ENCODE measurements at places on chromosomes 5 and 9.

DNA sequence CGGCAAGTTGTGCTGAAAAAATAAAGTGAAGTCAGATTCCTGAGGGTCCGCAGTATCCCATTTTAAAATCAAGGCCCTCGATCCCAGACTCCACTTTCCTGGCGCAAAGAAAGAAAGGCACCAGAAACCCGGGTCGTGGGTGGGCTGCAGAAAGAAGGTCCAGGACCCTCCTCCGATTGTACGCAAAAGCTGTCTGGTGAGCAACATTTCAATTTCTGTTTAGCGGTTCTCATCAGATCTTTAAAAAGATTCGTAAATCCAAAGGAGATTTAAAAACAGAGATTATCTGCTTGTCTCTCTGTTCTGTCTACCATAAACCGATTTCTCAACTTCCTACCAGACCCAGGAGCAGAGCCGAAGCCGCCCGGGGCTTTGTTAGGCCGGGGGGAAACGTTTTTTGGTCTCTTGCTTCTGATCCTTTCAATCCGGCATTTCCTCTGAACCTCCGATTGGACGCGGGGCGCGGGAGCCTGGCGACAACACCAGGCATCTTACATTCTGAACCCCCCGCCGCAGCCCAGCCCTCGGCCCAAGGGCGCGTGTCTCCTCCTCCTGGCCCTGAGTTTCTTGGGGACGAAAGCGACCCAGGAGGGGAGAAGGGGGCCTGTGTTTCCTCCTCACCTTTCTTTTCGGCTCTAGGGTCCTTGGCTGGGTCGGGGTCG, 746 bp downstream of the NKX2-5 start:
- peak overlapping the region; percentile 34 for H3K4me3 ChIP-seq
- no peak overlapping the region for H3K27ac ChIP-seq
- no peak for DNase-seq
- H3K4me1 ChIP-seq: no peaks in the 10 kb centered on the region

GRCh38 chr5:121737120-121737519, 114.6 kb upstream of the FTMT start:
- no peaks in the 10 kb centered on the region for H3K4me1 ChIP-seq
- H3K27me3 ChIP-seq: no peaks in the 10 kb centered on the region
- no peak overlapping the region for H3K27ac ChIP-seq
- DNase-seq: no peak
- no peak overlapping the region for H3K4me3 ChIP-seq

DNA sequence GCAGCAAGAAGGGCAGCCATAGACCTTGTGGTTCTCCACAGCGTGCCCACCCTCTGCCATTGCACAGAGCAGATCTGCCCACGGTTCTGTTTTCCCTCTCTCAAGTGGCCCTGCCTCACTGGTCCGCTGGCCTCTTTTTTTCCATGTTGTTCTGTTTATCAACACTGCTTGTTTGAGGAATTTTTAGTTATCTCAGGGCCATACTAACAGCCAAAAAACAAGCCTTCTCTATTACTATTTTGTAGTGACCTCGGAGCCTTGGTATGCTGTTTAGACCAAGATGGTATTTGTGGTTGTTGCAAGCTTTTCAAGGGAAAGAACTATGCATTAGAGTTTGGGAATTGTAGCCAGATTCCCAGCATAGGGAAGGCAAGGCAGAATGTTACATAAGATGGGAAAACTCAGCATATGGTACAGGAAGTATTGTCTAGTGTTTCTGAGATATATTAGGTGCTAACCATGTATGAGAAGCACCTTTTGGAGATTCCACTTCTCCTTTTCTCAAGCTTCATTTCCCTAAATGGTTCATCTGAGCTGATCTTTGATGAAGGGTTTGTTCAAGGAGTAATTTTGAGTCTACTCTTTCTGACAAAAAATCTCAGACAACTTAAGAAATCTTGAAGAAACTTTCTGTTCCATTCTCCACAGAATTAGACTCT, 54.3 kb downstream of the NUP214 start:
- H3K27me3 ChIP-seq: no peaks in the 10 kb centered on the region
- no peak overlapping the region for H3K27ac ChIP-seq
- H3K4me1 ChIP-seq: no peaks in the 10 kb centered on the region

GRCh38 chr5:157509587-157509986, 49.6 kb downstream of the NIPAL4 start:
- DNase-seq: no peak
- no peak overlapping the region for H3K4me3 ChIP-seq
- H3K27me3 ChIP-seq: no peaks in the 10 kb centered on the region
- H3K36me3 ChIP-seq: peaks cover 11% of the 10 kb centered on the region
- peak overlapping the region; percentile 26 for H3K27ac ChIP-seq

DNA sequence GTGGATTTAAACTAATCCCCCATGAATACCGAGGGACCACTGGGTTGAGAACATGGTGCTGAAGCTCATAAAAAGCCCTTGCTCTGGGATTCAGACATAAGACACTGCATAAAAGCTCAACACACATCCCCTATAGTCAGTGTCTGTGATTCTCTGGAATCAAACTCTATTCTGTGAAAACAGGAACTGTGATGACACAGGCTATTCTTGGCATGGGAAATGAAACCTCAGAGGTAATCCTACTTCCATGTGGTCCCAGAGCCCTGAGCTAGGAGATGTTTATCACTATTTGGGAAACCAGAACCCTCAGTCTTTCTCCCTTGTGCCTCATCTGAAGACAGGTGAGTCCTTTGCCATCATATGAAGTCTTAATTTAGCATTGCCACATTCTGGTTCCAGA, 135.4 kb upstream of the PRSS3 start:
- no peak for DNase-seq
- no peak overlapping the region for H3K27ac ChIP-seq
- no peaks in the 10 kb centered on the region for H3K36me3 ChIP-seq
- H3K4me3 ChIP-seq: no peak overlapping the region
- H3K4me1 ChIP-seq: no peaks in the 10 kb centered on the region

DNA sequence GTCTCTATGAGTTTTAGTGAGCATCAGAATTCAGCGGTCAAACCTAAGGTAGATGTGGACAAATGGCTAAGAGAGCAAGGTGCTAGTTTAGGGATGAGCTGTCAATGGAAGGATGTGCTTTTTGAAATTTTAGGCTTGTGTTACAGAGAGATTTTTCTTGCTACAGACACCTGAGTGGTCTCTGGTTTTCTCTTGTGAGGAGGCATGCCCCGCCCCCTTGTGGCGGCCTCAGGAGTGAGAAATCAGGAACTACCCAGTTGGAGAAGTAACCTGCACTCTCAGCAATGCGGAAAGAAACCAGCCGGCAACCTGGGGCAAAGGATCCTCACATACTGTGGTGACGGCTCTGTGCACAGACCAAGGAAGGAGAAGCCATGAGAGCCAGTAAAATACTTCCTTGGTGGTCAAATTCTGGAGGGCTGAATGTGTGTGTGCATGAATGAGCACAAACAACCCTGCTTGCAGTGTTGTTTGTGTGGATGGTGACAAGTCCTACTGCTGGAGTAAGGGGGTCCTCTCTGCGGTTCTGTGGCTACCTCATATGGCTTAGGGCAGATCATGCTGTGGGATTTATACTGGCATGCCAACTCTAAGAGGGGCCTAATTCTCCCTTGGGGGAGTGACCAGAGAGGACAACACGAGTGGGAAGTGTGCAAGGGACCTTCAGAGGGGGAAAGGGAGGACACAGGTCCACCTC, 16.7 kb upstream of the HSD17B4 start:
- peaks cover 5% of the 10 kb centered on the region for H3K27me3 ChIP-seq
- no peak overlapping the region for H3K27ac ChIP-seq

DNA sequence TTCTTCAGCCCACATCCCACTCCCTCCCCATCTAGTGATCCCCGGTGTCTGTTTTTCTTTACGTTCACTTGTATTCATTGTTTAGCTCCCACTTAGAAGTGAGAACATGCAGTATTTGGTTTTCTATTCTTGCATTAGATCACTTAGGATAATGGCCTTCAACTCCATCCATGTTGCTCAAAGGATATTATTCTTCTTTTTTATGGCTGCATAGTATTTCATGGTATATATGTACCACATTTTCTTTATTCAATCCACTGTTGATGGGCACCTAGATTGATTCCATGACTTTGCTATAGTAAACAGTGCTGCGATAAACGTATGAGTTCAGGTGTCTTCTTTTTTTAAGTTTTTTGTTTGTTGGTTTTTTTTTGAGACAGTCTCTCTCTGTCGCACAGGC, 29.1 kb upstream of the CCNB1 start:
- peaks cover 6% of the 10 kb centered on the region for H3K36me3 ChIP-seq
- DNase-seq: no peak
- no peaks in the 10 kb centered on the region for H3K4me1 ChIP-seq
- H3K27ac ChIP-seq: no peak overlapping the region

- H3K27ac ChIP-seq: no peak overlapping the region
- no peaks in the 10 kb centered on the region for H3K4me1 ChIP-seq
- no peak for DNase-seq
- no peak overlapping the region for H3K4me3 ChIP-seq
- no peaks in the 10 kb centered on the region for H3K36me3 ChIP-seq
Measured at GRCh38 chr9:113425072-113425471, 14.5 kb downstream of the C9orf43 start.

DNA sequence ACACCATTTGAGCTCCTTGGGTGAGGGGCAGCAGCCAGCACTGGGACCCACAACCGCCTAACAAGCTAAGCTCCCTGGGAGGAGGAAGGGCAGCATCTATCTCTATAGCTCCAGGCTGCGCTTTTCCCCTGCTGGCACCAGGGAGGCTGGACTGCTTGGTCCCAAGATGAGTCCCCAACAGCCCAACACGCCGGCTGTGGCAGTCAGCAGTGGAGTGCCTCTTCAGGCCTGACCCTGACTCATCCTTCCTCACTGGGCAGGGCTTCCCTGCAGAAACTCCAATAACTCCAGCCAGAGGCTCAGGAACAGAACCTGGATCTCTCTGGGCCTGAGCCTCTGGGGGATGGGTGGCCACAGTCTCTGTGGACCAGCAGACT, 113.7 kb upstream of the ADAMTS16 start:
- H3K4me1 ChIP-seq: peaks cover 5% of the 10 kb centered on the region
- H3K27ac ChIP-seq: no peak overlapping the region
- DNase-seq: no peak

DNA sequence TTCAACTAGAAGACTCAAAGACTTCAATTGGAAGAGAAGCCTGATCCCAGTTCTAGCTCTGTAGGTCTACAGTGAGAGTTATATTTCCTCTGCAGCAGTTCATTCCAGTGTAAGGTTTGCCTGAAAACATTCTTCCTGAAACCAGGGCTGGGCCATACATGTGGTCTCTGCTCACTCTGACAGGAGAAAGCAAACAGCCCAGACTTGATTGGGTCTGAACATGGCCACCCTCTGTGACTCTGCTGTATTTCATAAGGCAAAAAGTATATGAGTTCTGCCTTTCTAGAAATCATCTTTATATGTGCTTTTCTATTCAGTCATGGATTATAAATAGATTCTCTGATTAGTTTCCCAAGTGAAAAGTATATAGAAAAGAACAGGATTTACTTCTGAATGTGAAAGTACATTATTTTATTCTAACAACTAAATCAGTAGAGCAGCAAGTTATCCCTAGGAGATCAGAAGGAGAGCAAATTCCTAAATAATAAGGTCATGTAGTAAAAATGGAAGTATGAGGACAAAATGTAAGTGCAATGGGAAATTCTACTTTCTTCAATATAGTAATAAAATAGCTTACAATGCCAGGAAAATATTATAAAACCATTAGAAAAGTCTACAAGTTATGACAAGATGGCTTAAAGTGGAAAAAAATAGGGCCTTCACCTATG, 144.3 kb downstream of the EFNA5 start:
- H3K27ac ChIP-seq: peak overlapping the region; percentile 13
- DNase-seq: no peak
- H3K36me3 ChIP-seq: no peaks in the 10 kb centered on the region

DNA sequence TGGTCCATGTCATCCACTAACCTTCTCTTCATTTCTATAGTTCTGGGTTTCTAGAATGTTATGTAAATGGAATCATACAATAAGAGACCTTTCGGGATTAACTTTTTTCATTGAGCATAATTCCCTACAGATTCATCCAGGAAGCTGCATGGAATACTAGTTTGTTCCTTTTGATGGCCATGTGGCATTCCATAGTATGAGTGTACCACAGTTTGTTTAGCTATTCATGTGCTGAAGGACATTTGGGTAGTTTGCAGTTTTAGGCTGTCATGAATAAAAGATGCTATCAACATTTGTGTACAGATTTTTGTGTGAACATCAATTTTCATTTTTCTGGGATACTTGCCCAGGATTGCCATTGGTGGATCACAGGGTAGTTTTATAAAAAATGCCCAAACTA, 6.8 kb upstream of the SPTLC1 start:
- no peaks in the 10 kb centered on the region for H3K36me3 ChIP-seq
- no peaks in the 10 kb centered on the region for H3K27me3 ChIP-seq
- no peak for DNase-seq
- no peaks in the 10 kb centered on the region for H3K4me1 ChIP-seq

GRCh38 chr9:130908146-130908877, 11.7 kb upstream of the QRFP start:
- H3K4me3 ChIP-seq: no peak overlapping the region
- DNase-seq: no peak
- no peak overlapping the region for H3K27ac ChIP-seq

GRCh38 chr9:14251154-14252071, 62.5 kb downstream of the NFIB start:
- DNase-seq: peak; percentile 76
- H3K27ac ChIP-seq: peak overlapping the region; percentile 54
- peaks cover 32% of the 10 kb centered on the region for H3K4me1 ChIP-seq
- no peaks in the 10 kb centered on the region for H3K27me3 ChIP-seq
- peak overlapping the region; percentile 29 for H3K4me3 ChIP-seq

DNA sequence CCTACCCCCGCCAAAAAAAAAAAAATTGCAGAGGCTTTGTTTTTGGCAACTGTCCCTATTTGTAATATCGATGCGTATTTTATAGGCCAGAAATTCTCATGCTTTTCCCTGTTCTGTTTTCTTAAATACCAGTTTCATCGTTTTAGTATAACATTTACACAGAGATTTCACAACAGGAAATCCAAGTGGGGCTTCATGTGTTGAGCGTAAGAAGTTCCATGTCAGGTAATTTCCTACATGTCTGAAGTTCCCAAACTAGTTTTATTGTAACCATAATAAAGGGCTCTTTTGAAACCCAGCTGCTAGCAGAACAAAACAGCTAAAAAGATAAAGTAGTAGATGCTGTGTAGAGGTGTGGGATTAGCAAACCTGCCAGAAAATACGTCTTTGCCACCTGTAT, 4.2 kb downstream of the SMC5 start:
- no peaks in the 10 kb centered on the region for H3K27me3 ChIP-seq
- peaks cover 20% of the 10 kb centered on the region for H3K36me3 ChIP-seq
- H3K4me3 ChIP-seq: no peak overlapping the region
- peak overlapping the region; percentile 4 for H3K27ac ChIP-seq

DNA sequence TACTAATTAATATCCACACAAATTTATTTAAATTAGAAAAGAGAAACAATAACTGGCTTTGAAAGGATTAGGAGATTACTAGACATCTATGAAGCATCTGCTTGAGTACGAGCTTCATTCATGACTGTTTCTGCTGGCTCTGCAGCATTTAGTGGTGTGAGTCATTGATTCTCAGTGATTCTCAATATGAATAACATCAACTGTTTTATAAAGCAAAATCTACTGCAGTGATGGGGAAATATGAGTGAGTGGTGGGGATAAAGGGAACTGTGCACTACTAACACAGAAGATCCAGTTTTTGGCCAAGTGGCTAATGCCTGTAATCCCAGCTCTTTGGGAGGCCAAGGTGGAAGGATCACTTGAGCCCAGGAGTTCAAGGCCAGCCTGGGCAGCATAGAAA, 8.4 kb downstream of the FNBP1 start:
- no peak overlapping the region for H3K4me3 ChIP-seq
- no peak for DNase-seq
- no peak overlapping the region for H3K27ac ChIP-seq

GRCh38 chr5:78560000-78560855, 88.3 kb downstream of the LHFPL2 start:
- H3K27ac ChIP-seq: no peak overlapping the region
- no peak overlapping the region for H3K4me3 ChIP-seq
- H3K4me1 ChIP-seq: no peaks in the 10 kb centered on the region
- H3K27me3 ChIP-seq: no peaks in the 10 kb centered on the region
- peaks cover 14% of the 10 kb centered on the region for H3K36me3 ChIP-seq
